HEK293T (cell line): ENCODE measurements at places on chromosomes 16 and 17.

GRCh38 chr16:75322740-75323139, 71.3 kb upstream of the BCAR1 start:
- DNase-seq = no peak

GRCh38 chr16:19753815-19754643, 36.0 kb downstream of the IQCK start:
- no peak for DNase-seq

DNA sequence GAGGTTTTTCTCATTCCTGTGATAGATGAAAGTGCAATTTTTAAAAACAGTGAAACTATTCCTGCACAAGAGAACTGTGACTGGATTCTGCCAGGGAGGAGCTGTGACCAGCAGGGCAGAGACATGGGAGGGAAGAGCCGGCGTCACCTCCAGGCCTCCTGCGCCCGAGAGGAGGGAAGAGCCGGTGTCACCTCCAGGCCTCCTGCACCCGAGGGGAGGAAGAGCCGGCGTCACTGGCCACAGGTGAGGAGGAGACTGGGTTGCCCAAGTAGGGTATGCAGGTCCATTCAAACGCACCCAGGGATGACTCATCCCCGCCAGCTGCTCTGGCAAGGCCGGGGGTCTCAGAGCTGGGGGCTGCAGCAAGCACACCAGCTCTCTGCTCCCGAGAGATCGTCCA, 56.7 kb downstream of the METRNL start:
- DNase-seq = no peak

DNA sequence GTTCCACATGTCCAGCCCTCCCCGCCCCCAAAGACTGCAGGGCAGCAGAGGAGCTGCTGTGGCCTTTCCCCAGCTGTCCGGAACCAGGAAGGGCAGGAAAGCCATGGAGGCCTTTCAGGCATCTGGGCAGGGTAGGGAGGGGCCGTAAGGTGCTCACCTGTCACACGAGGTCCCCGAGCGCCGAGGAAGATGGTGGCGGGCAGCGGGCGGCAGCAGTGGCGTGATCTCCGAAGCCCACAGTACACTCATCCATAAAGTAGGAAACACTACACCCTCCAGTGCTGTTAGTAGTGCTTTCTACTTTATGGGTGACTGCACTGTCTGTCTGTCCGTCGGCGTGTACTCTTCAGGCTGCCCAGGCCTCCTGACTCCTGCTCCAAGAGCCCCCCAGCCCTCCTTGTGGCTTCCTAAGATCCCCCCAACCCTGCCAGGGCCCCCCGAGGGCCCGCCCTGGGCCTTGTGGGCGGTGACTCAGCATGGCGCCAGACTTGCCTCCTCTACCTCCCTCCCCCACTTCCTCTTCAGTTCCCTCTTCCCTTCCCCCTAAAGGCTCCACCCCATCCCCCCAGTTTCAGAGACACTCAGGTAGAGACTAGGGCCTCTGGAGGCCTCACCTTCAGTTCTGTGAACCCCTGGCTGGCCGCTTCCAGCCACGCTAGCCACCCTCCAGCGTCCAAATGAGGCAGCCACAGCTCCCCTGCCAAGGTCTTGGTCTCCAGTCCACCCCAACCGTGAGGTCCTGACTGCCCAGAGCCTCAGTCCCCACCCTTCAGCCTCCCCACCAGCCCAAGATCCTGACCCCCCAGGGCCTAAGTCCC, 2.6 kb upstream of the TSPOAP1 start:
- DNase-seq = no peak

DNA sequence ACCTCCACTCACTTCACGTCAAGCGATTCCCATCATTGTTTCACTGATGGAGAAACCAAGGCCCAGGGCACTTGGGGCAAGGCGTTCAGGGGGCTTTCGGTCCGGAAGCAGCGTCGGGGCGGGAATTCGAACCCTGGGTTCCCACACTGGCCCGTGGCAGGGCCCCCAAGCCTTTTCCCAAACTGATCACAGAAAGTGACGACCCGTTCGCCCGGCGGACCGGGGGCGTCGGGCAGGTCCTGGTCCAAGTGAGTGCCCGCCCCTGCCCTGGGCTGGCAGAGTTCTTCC, 856 bp upstream of the MON1B start:
- no peak for DNase-seq
